ENCODE measurements at places on chromosomes 3 and 15. TPM values are rescaled to one million over a fixed set of nuclear protein-coding genes. Genes with fewer than 3 reads are reported as not detected.

DNA sequence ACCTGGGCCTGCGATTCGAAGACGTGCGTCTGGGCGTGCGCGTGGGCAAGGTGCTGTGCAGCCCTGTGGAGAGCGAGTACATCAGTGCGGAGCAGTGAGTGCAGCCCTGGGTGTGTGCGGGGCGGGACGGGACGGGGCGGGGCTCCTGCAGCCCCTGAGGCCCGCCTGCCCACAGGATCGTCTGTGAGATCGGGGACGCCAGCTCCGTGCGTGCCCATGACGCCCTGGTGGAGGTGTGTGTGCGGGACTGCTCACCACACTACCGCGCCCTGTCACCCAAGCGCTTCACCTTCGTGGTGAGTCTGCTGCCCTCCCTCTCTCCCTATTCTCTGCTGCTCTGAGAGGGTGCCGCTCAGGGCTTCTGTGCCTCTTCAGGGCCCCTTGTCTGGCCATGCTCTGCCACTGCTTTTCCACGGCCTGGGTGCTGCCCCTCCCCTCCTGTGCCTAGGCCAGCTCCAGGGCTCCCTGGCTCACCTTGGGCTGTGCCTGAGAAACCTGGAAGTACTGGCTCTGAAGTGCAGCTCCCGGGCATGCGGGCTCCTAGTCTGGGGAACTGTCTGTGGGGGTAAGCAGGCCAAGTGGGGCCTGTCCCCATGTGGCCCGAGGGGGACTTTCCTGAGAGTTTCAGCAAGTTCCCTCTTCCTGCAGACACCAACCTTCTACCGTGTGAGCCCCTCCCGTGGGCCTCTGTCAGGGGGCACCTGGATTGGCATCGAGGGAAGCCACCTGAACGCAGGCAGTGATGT is 31.8 kb downstream of the PLXNA1 start:
- DNase-seq = no peak
- no peak overlapping the region for H3K27ac ChIP-seq
- no peaks in the 10 kb centered on the region for H3K36me3 ChIP-seq

The ABHD17C gene
- 1.2 TPM for total RNA-seq

The ATOSA gene
- total RNA-seq = 30.9 TPM

The ITIH1 gene
- 0.53 TPM for total RNA-seq

Data from ovary (tissue), 10 donors.